SK-N-MC (cell line): ENCODE measurements at places on chromosomes 3 and 15.

- no peak for DNase-seq
These were observed 95.5 kb upstream of the NPHP3 start for GRCh38 chr3:132817646-132818177.

GRCh38 chr3:197856199-197856816 is 65.3 kb downstream of the LRCH3 start:
- DNase-seq, result no peak

DNA sequence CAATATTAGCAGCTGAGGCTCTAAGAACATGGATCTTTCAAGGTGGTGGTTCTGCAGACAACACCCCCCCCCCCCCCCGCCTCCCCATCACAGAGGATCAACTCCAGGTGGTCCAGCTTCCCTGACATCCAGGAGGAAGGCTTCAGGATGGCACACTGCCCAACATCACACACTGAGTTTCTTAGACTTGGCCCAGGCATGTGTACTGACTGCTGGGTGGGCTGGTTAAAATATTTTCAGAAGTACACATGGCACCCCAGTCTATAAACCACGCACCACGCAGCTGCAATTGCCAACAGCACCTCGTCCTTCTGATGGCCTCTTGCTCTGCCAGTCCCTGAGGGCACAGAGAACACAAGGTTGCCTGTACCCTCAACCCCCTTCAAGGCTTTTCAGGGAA is 22.1 kb downstream of the SRPRB start:
- no peak for DNase-seq

DNA sequence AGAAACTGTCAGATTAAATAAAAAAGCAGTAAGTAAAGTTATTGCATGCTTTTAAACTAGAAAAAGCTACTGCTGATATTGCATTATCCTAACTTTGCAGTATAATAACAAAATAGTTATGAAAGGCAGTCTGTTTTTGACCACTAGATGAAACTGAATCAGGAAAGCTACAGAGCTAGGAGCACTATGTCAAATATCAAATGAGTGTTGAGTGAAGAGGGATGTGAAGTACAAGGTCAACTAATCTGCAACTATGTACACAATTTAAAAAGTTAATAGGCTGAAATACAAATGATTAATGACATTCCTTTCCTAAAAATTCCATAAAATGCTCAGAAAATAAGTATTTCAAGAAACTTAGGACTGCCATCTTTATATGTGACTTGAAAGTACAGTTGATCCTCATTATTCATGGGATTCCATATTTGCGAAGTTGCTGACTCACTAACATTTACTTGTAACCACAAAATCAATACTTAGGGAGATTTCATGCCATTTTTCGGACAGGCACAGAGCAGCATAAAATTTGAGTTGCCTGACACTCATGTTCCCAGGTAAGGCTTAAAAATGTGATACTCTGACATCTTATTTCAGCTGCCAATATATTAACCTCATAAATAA is 34.5 kb downstream of the SLC4A7 start:
- no peak for DNase-seq

- no peak for DNase-seq
These were observed 10.9 kb downstream of the TTLL3 start for GRCh38 chr3:9820946-9821345.

DNA sequence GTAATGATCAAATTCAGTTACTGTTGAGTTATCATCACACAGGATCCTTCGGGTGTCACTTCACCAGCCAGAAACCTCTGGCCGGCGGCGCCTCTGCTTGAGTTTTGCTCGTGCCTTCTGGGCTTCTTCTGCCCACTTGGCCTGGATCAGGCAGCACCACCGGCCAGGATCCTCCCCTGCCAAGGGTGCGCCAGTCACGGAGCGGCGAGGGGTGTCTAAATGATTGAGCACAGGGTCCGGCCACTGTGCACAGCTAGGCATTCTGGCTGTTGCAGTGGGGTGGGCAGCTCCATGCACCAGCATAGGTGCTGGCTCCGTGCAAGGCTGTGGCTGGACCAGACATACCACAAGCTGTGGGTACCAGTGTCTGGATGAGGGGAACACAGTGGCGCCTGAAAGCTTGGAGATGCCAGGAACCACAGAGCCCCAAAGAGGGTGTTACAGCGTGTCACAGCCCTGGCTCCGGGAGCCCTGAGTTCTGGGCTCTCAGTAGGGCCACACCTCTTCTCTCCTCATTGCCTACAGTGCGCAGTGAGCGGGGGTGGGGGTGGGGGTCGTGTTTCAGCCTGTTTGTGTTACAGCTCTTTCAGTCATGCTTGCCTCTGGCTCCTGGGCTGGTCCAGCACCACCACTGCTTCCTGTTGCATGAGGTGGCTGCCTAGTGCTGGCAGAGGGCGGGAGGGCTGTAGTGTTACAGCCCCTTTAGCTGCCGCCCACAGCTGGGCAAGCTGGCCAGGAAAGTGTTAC is 169.4 kb downstream of the FNDC3B start:
- no peak for DNase-seq

DNA sequence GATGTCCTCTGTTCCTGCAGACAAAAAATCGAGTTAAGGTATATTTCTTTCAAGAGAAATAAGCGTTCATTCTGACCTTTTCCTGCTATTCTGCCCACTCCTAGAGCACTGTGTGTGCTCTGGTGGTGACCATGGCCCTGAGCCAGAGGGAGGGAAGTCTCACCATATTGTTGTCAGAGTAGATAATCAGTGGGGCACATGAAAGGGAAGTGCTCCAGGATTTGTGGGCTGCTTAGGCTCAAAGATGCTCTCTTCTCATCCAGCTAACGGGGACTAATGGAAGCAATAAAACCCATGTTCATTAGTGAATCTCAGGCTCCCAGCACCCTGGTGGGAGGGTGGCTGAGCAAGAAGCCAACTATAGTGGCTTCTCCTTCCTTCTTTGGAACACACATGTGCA is 70.7 kb upstream of the EOMES start:
- no peak for DNase-seq

DNA sequence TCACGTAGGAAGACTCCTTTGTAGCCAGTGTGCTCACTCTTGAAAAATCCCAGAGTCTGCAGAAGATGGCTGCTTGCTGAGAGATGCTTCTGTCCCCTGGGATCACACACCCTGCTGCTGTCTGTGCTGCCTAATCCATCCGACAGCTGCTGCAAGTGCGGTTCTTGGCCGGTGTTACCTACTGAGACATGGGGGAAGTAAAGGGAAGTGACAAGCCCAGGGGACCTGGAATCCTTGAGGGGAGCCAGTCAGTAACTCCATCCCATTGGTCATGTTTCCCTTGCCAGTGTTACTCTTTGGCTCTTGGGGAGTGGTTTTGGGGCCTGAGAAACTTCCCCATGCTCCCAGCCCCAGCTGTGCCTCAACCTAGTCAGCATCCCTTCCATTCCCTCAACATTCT is 8.3 kb upstream of the CPNE9 start:
- DNase-seq, result no peak

DNA sequence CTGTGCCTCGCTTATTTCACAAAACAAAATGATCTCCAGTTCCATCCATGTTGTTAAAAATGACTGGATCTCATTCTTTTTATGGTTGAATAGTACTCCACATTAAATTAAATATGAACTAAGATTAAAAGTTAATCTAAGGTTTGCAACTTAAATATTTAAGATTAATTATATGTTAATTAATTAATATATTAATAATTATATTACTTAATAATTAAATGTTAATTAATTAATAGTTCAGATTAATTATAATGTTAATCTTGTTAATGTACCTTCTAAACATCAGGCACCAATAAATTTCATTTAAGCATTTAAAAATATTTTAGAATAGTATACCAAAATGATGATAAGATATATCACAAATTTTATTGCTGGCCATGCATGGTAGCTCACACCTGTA is 971.9 kb downstream of the CADM2 start:
- no peak for DNase-seq

- DNase-seq, result peak; percentile 77
These were observed 29.7 kb upstream of the STRIT1 start for GRCh38 chr3:155323063-155323666.

GRCh38 chr3:168051531-168052471 is 43.9 kb downstream of the GOLIM4 start:
- DNase-seq, result no peak

- no peak for DNase-seq
These were observed 54.6 kb downstream of the NIPA2 start for GRCh38 chr15:22893081-22893480.

DNA sequence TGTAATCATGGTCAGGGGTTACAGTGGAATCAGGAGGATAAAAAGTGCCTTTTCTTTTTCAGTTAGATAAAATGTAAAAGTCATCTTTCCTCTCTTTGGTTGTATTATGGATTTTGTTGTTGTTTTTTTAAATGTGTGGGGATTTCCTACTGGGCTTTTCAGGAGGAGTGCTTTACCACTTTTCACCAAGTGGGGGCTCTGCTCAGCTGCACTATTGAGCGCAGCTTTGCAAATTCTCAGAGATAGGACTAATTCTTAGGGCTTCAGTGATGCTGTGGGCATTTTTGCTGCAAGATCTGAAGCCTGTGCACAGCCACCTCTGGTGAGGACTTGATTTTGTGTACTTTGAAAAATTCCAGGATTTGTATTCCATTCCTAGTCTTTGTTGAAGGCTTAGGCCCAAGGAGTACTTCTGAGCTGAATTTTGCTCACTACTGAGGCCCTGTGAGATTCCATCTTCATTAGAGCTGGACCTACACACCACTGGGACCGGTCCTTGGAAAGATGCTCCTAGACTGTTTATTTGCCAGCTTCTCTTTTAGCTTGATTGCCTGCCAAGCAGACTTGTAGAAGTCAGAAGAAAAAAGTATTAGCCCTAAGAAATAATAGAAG is 7.5 kb downstream of the GNB5 start:
- no peak for DNase-seq

GRCh38 chr15:65985387-65985786 is 116.1 kb downstream of the RAB11A start:
- no peak for DNase-seq

- no peak for DNase-seq
These were observed 30.4 kb upstream of the ZNF639 start for GRCh38 chr3:179292450-179292849.

GRCh38 chr3:186540835-186541226 is 3.3 kb downstream of the CRYGS start:
- DNase-seq, result no peak

DNA sequence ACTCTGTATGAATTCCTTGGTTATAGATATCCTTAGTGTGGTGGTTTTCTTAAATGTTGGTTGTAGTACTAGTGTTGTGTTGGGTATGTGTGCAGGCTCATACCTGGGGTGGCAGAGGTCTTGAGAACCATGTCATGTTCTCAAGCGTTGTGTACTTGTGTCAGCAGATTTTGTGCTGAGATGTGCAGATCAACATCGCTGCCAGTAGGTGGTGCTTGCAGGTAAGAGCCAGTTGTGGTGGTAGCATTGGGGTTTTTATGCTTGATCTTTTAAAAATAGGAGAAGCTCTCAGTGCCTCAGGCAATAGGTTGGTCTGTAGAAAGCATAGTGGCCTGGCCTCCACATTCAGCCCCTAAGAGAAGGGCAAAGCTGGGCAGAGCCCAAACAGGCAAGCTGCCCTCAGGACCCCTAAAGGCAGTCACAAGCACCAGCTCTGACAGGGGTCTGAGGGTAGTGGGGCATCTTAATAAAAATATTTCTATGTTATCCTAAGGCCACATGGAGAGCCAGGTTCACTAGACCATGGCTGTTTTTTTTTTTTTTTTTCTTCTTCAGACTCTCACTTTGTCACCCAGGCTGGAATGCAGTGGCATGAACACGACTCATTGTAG is 164.0 kb downstream of the IL20RB start:
- DNase-seq, result peak; percentile 8

- no peak for DNase-seq
These were observed 204.6 kb upstream of the CFAP20DC start for GRCh38 chr3:59254433-59254832.

DNA sequence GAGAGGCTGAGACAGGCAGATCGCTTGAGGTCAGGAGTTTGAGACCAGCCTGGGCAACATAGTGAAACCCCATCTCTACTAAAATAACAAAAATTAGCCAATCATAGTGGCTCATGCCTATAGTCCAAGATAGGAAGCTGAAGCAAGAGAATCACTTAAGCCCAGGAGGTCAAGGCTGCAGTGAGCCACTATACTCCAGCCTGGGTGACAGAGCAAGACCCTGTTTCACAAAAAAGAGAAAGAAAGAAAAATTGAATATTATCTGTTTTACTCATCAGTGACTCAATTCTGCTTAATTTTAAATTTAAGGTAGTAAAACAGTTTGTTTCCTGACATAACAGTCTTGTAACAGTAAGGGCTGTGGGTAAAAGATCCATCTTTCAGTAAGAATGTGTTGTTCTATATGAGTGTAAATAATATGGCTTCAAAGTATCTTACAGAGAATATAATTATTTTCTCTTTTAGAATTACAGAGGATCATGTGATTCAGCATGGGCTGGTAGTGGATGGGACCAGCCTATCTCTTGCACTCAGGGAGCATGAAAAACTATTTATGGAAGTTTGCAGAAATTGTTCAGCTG is 85.8 kb downstream of the ATP11B start:
- no peak for DNase-seq

GRCh38 chr3:181880331-181880730 is 168.6 kb downstream of the SOX2 start:
- no peak for DNase-seq

DNA sequence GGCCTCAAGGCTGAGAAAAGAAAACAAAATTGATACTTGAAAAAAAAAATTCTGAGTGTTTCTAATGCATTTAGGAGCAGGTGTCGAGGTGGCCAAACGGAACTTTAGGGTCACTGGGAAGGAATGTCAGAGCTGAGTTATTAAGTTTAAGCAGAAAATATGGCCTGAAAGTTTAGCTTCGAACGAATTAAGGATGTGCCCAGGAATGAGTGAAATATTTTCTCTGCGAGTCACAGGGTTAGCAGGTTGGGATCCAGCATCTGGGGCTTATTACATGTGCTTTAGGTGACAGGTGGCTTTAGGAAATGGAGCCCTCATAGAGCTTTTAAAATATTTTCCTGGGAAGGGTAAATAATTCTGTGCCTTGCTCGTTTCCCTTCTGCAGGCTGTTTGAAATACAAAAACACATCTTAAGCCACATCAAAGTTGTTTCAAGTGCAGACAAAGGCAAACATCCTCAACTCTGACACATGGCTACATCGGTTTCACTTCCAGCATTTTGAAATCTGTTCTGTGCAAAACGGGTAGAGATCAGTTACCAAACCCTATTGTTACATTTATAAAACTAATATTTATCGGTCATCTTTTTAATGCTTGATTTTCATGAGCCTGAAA is 143.1 kb upstream of the ARRDC4 start:
- DNase-seq, result no peak

GRCh38 chr15:66233487-66234415 is 19.8 kb downstream of the MEGF11 start:
- DNase-seq, result no peak

GRCh38 chr15:40470423-40471104 is at the start of gene CHST14:
CHST14 (plus strand) TSS chr15:40470984; CDS start chr15:40471214, 230 bp downstream.
- no peak for DNase-seq
